Tracheal epithelial cell (primary cell): ENCODE measurements at places on chromosomes 2 and 18. TPM values are rescaled to one million over a fixed set of nuclear protein-coding genes. Genes with fewer than 3 reads are reported as not detected.

FAM237A gene
- total RNA-seq: not detected in 2 replicates

FTCDNL1 gene
- total RNA-seq: 0.21 and 1.4 TPM in 2 replicates

ACVR1C gene
- 0.64 and 0.72 TPM in 2 replicates for total RNA-seq

ANKRD30B gene
- not detected in 2 replicates for total RNA-seq

SEMA4C gene
- total RNA-seq: 9.6 and 17.8 TPM in 2 replicates

MAIP1 gene
- total RNA-seq: 25.8 and 31.8 TPM in 2 replicates

AFF3 gene
- under 0.01 TPM in 1 of 2 replicates, not detected in the other for total RNA-seq

AGXT gene
- not detected in 2 replicates for total RNA-seq

CCBE1 gene
- total RNA-seq: 0.43 and 1.9 TPM in 2 replicates

SPC25 gene
- 0.24 TPM in 1 of 2 replicates, not detected in the other for total RNA-seq

LIMS2 gene
- under 0.01 TPM in 1 of 2 replicates, not detected in the other for total RNA-seq

ANO7 gene
- total RNA-seq: 0.24 TPM in 1 of 2 replicates, not detected in the other

IL36A gene
- total RNA-seq: 1.7 and 3.0 TPM in 2 replicates

CHRNG gene
- total RNA-seq: not detected in 2 replicates

C2orf72 gene
- 0.24 TPM in 1 of 2 replicates, not detected in the other for total RNA-seq

POTEC gene
- not detected in 2 replicates for total RNA-seq

RNF25 gene
- total RNA-seq: 15.1 and 29.4 TPM in 2 replicates

TGOLN2 gene
- total RNA-seq: 34.7 and 61.4 TPM in 2 replicates

NLRC4 gene
- 0.21 TPM in 1 of 2 replicates, not detected in the other for total RNA-seq

CCDC148 gene
- 0.21 and 1.2 TPM in 2 replicates for total RNA-seq

PSMD1 gene
- 53.9 and 68.7 TPM in 2 replicates for total RNA-seq

SEPTIN10 gene
- 71.4 and 74.2 TPM in 2 replicates for total RNA-seq

CAB39 gene
- total RNA-seq: 112 and 115 TPM in 2 replicates
